ENCODE measurements at places on chromosomes 2 and 18.

DNA sequence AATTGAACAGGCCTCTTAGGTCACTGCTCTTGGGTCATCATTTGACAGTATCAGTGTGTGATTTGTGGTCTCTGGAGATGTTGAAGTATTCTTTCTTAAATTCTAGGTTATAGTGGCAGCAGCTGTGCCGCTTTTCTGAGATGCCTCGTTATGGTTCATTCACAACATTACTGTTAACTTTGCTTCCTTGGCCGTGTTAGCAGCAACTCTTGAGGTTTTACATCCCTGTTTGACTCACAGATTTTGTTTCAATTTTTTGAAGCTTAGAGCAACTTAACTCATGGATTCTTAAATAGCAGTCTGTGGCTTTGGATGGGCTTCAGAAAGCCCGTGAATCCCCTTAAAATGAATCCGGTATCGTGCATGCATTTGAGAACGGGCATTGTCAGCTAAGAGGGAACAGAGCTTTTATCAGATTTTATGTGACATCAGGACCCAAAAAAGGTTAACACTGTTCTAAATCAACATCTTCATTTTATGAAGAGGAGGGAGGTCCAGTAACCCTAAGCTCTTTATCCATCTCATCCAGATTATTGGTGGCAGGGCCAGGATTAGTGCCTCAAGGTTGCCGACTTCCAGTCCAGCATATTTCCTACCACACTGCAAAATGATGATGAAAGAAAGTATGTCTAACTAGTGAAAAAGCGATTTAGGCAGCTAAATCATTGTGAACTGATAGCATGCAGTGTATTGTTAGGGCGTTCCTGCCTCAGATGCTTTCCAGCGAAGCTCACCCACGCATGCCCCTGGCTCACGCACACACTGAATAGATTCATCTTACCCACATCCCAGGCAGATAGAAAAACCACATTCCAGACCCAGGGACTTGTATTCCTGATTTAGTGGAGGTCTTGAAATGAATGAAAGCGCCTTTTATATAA lies 5.1 kb downstream of the TRIB2 start:
- DNase-seq: no peak

DNA sequence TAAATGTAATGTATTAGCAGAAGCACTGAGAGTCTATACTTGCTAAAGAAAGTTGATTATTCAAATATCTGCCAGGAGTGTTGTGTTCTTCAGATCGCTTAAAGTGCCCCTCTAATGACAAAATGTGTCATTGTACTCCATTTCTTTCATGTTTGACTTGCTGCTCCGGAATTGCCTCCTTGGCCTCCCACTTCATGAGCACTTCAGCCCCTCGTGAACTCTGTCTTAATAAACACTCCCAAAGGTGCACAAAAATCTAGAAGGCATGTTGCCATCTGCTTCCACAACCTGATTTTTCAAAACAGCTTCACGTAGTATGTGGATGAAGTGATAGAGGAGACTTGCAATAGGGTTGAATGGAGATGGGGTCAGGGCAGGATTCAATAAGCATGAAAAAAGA lies 396.1 kb downstream of the TDRD15 start:
- DNase-seq: no peak

DNA sequence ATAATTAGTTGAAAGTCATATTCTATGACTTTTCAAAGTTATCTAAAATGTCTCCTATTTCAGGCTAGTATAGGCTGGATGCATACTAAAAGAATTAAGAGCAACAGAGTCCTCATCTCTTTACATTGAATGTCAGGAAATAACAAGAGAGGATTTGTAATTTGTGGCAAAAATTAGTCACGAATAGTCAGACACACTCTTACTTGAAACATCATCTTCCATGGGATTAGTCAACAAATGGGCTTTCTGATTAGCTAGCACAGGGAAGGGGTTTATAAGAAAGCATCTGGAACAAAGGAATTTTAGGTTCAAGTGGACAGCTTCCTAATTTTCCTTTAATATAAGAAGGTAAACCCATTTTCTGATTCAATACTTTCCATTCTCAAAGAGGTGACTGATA lies 330.3 kb upstream of the MEX3C start:
- DNase-seq: no peak

GRCh38 chr2:30800159-30800558 lies 7.1 kb downstream of the CAPN13 start:
- no peak for DNase-seq

DNA sequence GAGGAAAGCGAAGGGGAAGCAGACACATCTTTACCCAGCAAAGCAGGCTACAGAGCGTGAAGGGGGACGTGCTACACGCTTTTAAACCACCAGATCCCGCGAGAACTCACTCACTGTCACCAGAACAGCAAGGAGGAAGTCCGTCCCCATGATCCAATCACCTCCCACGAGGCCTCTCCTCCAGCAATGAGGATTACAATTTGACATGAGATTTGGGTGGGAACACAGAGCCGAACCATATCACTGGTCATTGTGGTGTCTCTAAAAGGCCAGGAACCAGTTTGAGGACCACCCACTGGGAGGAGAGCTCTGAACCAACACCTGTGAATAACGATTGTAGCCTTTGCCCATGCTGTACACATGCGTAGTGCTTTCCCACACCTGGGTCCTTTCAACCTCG lies 116.6 kb upstream of the FAM136A start:
- no peak for DNase-seq

DNA sequence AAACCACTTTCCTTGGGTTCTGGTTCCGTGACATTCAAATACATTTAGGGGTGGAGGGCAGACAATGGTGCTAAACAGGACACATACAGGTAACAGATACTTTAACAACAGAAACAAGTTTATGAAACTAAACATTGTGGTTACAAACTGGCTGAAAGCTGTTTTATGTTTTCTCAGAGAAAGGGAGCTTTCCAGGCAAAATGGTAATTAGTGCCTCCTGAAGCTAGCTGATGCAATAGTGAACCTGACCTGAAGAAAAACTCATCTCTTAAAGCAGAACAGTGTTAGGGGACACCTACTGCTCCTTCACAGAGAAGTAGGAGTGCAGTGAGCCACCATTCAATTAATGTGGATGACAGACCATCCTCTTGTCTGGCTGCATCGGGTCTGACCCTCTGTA lies 138.9 kb downstream of the CCDC148 start:
- no peak for DNase-seq

- no peak for DNase-seq
These were observed 208.9 kb upstream of the BOD1L2 start for GRCh38 chr18:56937874-56938430.

DNA sequence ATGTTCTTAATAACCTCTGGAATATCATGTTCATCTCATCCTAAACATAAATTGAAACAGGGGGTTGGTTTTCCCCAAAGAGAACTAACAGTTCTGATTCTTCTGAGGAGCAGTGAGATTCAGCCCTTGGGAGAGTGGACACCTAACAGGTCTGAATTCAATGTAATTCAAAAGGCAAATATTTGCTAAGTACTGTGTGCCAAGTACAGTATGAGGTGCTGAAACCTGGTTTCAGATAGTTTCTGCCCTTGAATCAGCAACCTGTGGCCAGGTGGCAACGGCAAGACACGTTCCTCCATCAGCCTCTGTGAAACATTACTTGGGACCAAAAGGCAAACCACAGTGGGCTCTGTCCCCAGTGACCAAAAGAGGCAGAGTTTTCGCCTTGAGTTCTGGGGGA lies 1.3 kb downstream of the LRRC30 start:
- no peak for DNase-seq

GRCh38 chr2:719734-720133 lies 42.5 kb upstream of the TMEM18 start:
- DNase-seq: no peak

GRCh38 chr2:99935662-99936061 lies 206.7 kb downstream of the AFF3 start:
- no peak for DNase-seq

DNA sequence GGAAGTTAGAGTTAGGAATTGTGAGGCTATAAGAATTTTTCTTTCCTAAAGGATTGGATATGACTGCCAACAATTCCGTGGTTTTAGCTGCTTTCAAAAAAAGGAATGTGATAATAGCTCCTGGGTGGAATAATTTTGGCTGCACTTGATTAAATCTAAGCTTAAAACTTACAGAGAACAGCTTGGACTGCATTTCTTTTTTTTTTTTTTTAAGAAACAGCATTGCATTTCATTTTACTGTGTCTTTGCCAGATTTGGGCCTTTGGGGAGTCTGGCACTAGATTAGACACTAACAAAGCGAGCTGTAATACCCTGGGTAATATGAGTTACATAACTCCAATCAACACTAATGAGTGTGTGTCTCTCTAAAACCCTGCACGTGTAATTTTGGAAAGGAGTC lies 37.8 kb upstream of the ZNF397 start:
- DNase-seq: no peak

DNA sequence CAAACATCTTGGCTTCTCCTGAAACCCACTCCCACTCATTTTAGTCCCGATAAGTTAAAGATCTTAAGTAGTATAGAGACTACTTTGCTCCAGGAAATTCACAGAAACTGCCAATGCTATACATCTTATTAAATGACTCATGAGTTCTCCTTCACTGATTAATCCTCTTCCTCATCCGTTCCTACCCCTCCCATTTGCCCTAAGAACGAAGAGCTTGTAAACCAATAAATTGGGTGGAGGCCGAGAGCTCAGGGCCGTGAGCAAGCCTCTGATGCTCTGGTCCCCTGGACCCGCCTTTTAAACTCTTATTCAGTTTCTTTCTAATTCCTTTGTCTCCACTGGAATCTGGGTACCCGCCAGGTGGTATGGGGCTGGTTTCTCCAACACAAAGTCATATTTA lies 68.6 kb downstream of the METTL8 start:
- no peak for DNase-seq
